Mammary epithelial cell (primary cell): ENCODE measurements at places on chromosomes 2 and 18. TPM values are rescaled to one million over a fixed set of nuclear protein-coding genes. Genes with fewer than 3 reads are reported as not detected.

- no peak for DNase-seq
Observed at GRCh38 chr2:60299179-60299578, 254.3 kb downstream of the BCL11A start.

GRCh38 chr2:236375973-236376476, 111.8 kb upstream of the ASB18 start:
- DNase-seq: no peak

DNA sequence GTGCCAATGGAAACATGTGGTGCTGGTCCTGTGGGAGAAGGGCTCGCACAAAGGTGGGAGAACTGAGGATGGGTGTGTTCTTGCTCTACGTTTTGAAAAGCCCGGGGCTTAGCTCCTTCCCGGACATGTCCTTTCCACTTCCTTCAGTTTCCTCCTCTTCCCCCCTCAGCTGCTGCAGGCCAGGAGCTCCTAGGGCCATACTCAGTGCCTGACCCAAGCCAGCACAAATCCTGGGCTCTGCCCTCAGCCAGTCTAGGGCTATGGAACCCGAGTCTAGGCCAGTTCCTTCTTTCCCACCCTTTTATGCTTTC, 1.4 kb upstream of the SIX2 start:
- no peak for DNase-seq

DNA sequence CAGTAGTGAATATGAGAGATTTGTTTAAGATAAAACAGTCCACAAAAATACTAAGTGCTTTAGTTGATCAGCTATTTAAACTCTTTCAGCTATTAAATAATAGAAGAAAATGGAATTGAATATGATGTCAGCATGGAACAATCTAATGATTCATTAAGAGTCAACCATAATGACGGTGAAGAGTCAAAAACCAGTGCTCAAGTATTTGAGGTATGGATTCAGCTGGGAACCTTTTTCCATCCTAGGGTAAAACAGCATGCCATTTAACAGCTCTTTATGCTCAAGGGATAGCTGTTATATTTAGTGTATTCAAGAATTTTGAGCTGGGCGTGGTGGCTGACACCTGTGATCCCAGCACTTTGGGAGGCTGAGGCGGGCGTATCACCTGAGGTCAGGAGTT, 29.7 kb downstream of the CARF start:
- DNase-seq: no peak

GRCh38 chr18:63098018-63098981, 221.3 kb downstream of the BCL2 start:
- DNase-seq: no peak

DNA sequence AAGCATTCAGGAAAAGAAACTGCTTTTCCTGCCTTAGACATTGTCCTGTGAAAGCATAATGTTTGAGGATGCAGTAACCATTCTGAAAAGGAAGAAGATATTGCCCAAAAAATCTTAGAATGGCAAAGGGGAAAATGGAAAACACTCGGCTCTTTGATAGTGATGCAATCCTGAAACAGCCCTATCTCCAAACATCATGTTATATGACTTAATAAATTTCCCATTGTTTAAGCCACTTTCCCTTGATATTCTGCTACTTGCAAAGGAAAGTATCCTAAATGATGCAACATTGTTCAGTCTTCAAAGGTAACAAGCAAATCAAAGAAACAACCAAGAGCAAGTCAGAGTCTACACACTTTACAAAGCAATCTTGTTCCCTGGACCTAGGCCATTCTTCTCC, 78.5 kb downstream of the EXOC6B start:
- no peak for DNase-seq

DNA sequence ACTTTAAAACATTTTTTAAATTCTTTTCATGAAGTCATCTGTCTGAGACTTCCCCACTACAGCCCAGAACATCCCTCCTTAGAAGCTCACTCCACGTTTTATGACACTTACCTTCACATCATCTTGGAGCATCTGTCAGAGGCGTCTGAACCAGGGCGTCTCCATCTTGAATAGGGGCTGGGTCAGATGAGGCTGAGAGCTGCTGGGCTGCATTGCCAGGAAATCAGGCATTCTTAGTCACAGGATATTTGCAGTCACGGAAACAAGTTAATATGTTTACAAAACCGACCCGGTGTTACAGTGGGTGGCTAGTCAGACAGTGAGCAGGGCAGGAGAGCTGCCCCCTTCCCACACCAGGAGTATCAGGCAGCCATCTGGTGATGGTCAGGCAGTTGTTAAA, 456.5 kb downstream of the FBXO15 start:
- no peak for DNase-seq

The TMEM17 gene
- 3.6 TPM for polyA plus RNA-seq

The WDR35 gene
- 4.1 TPM for polyA plus RNA-seq

The POTEI gene
- 0.01 TPM for polyA plus RNA-seq

The ZNF521 gene
- polyA plus RNA-seq: 0.15 TPM

The LOXL3 gene
- 2.2 TPM for polyA plus RNA-seq

The SGPP2 gene
- polyA plus RNA-seq: 0.96 TPM

The PLGLB1 gene
- polyA plus RNA-seq: 0.12 TPM
